ENCODE measurements at places on chromosomes 7 and 10. TPM values are rescaled to one million over a fixed set of nuclear protein-coding genes. Genes with fewer than 3 reads are reported as not detected.

- H3K27ac ChIP-seq = no peak overlapping the region
- no peaks in the 10 kb centered on the region for H3K27me3 ChIP-seq
- no peaks in the 10 kb centered on the region for H3K36me3 ChIP-seq
- no peak overlapping the region for H3K4me3 ChIP-seq
- no peaks in the 10 kb centered on the region for H3K4me1 ChIP-seq
Observed at GRCh38 chr7:90758933-90759562, 162.9 kb downstream of the CDK14 start.

DNA sequence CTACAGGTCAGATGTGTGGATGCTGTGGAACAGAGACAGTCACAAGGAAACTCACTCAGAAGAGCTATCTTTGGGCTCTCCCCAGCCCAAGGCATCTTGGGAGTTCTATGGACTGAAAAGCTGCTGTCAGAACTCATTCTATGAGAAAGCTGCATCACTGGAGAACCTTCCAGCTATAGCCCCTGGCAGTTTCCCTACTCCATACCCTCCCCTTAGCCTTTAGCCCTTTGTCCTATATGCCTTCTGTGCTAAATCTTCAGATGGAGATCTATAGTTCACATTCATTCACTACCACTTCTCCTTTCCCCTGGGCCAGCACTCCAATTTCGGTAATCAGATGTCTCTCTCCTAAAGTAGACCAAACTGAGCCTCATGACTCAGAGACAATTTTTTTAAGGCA lies 6.9 kb downstream of the WNT8B start:
- no peaks in the 10 kb centered on the region for H3K36me3 ChIP-seq
- H3K4me3 ChIP-seq = no peak overlapping the region

PLXNA4 gene
- 1.8 TPM for polyA plus RNA-seq

WIPF3 gene
- polyA plus RNA-seq = 1.2 TPM

All from heart left ventricle (tissue), 16 donors.